A172 (cell line): ENCODE measurements at places on chromosomes 2 and 18.
A peak's percentile ranks its signal among the peaks of the same experiment; 100 is the strongest.

GRCh38 chr2:208040199-208041171, 15.2 kb upstream of the PLEKHM3 start:
- peak; percentile 80 for DNase-seq

DNA sequence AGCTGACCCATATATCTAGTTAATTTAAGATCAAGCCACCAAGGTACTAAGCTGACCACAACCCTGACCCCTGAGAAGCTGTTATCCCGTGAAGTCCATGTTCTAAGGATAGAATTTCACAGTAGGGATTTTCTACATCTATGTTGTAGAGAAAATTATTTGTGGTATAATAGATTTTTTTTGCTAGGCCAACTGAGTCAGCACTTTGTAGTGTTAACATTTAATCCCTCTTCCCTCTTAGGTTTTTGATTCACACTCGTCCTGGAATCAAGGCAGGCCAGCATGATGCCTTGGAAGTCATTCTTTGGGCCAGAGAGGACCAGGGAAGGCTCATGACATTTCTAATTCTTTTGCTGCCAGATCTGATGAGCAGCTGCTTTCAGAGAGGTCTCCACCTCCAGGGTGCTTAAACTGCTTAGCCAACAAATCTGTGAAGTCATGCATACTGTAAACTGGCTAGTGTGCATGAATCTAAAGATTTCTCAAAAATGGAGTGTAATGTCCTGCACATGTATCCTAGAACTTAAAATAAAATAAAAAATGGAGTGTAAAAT, 102.5 kb downstream of the RBM43 start:
- DNase-seq = no peak

- no peak for DNase-seq
These were observed 17.9 kb downstream of the ITGAV start for GRCh38 chr2:186607660-186608324.

DNA sequence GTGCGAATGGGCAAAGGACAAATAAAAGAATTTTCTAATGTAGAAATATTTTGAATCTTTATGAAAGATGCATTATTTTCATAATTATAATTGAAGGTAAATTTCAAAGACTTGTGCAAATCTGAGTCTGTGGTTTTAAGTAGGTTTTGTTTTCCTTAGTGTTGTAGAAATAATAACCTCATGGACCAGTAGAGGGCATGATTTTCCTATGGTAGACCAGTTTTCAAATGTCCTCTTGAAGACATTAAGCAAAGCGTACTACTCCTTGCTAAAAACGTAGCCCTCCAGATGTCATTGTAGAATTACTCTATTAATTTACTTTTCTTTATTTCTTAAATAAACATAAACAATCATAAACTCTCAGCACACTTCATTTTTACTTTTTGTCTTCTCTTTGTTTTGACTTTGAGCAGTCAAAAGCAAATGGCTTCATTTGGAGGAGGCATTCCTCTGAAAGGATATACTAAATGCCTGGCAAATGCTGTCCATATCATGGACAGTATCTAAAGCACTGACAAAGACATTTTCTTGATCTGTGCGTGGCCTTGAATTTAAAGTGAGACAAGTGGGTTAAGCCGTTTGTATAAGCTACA, 85.8 kb upstream of the FAM237A start:
- peak; percentile 59 for DNase-seq

- peak; percentile 95 for DNase-seq
These were observed 42.6 kb upstream of the HPCAL1 start for GRCh38 chr2:10260130-10260529.

GRCh38 chr18:55768255-55768654, 180.3 kb upstream of the TCF4 start:
- peak; percentile 51 for DNase-seq

DNA sequence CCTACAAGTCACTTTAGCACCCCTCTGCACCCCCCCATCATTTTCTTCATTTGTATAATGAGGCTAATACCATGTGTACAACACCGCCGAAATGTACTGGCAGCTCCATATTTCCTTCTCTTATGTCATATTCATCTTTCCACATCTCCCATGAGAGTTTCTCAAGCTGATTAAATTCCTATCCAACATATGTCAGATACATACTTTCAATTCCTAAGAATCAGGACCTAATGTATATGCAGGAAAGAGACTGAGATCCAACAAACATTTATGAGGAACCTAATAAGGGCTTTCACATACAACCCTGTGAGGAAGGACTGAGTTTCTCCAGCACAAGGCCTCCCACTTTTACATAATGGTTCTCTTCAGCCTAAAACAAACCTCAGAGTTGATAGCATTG, 41.9 kb downstream of the PRKD3 start:
- no peak for DNase-seq

DNA sequence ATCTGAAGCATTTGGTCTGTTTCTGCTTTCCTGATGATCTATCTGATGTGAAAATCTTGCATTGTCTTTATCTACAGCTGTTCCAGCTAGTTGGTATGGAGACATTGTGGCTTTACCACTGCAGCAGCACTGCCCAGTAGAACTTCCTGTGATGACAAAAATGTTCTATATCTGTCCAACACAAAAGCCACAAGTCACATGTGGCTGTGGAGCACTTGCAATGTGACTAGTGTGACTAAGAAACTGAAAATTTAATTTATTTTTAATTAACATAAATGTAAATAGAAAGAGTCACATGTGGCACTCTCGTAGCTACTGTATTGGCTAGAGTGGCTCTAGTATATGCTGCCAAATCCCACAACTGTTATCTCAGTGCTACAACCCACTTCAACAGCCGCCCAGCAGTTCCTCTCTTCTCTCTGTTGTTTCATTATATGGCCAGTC, 425.7 kb downstream of the SETBP1 start:
- peak; percentile 51 for DNase-seq

DNA sequence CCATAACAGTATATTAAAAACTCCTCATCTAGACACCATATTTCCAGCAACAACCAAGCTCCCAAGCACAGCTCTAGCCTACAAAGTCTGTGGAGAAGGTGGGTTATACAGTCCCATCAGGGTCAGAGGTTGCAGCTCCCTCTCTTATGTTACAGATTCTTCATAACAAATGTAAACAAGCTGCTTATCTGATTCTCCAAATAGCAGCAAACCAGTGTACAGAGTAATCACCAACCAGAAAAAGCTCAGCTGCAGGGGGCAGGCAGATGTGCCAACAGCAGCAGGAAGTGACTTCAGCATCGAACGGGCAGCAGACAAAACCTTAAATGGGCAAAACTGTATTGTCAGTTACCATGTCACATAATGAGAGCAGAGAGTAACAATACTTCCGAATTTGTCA, 52.9 kb upstream of the NABP1 start:
- DNase-seq = peak; percentile 86

DNA sequence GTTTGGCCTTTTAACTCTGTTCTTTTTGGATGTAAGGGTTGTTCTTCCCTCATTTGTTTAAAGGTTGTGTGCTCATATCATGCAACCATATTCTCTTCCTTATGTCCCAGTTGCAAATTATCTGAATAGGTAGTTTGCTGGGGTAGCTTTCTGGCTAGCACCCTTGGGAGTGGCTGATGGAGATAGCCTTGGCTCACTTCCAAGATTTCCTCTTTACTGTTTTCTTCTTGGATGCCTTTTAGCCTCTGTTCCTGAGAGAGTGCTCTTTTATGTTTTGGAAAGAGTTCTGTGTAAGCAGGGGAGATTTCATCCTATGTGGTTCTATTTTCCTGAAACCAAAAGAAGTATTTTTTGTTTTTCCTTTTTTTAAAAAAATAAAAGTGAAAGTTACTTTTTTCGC, 25.4 kb downstream of the USP14 start:
- peak; percentile 17 for DNase-seq

DNA sequence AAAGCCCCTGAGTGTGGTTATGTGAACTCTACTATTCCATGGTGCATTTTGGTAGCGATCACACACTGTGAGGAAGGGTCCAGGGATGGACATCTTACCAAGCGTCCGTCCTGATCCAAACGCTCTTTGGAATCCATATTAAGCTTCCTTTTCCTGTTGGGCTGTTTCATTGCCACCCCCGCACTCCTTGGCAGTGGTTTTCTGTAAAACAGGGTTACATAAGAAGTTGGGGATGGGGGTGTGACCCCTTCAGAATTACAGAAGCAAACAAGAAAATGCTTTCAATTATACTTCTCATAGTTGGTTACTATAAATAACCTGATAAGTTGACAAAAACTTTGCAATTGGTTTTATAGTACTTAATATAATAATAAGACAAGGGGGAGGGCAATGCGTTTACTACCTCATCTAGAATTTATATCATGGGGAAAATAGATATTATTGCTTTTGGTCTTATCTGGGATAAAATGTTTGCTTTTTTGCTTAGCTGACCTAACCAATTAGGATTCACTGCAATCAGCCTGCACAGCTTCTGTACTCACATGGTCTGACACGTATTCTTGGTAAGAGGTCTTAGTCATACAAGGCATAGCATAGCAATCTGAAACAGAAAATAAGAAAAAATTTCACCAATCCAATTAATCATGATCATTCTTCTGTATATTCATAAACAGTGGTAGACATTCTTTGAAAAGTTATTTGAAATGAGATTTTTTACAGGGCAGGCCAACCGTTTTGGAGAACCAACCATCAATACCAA, 103.1 kb downstream of the L3MBTL4 start:
- no peak for DNase-seq

GRCh38 chr18:67582488-67582887, 66.0 kb upstream of the DSEL start:
- DNase-seq = no peak

- no peak for DNase-seq
These were observed 3.0 kb upstream of the SIX3 start for GRCh38 chr2:44938287-44939105.

DNA sequence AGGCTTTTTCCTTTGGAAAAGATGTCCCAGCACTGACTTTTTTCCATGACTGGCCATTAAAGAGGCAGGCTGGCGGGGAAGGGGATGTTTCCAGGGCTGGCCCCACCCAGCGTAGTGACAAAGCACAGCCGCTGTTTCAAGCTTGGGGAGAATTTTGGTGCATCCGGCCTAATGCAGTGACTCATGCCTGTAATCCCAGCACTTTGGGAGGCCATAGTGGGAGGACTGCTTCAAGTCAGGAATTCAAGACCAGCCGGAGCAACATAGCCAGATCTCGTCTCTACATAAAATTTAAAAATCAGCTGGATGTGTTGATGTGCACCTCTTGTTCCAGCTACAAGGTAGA, 78.0 kb upstream of the SH3BP4 start:
- DNase-seq = peak; percentile 75

- no peak for DNase-seq
These were observed 1322.6 kb downstream of the LRP1B start for GRCh38 chr2:140808211-140808610.

DNA sequence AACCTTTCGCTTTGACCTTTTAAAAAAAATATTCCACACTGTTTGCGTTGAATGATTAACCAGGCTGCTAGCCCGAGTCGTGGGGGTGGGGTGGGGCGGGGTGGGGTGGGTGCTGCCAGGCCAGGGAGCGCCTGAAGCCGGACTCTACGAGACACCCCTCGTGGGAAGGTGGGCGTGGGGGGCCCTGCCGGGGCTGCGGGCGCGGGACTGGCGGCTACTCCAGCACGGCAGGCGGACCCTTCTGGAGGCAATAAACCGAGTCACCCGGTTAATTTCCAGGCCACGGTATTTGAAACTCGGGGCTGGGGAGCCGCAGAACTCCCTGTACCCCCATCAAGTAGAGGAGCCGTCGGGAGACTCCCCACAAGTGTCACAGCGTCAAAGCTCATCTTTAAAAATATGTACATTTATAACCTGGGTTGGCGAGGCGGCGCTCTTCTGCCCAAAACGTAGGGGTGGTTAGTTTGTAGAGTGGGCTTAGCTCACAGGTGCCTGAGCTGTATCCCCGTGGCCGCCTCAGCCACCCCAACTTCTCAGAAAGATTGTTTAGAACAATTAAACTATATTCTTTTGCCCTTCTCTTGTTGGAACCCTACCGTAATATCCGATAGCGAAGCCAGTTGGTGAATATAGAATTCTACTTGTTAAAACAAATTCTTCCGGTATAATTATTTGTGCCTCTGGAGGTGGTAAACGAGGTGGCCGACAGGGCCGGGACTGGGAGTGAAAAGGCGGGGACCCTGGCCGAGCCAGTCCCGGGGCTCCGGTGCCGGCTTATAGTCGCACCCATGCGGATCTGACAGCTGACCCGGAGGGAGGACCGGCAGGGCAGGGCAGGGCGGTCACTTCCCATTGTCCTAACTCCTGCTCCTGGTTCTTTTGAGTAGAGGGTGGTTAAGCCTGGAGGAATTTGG, 1.4 kb downstream of the B3GNT2 start:
- peak; percentile 13 for DNase-seq

DNA sequence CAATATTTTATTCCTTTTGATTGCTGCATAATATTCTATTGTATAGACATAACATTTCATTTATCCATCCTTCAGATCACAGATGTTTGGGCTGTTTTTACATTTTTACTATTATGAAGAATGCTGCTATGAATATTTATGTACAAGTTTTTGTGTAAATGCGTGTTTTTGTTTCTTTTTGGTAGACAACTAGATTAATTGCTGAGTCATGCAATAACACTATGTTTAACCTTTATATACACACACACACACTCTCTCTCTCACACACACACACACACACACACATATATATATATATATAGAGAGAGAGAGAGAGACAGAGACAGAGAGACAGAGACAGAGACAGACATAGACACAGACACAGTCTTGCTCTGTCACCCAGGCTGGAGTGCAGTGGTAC, 926.9 kb downstream of the DCC start:
- no peak for DNase-seq

GRCh38 chr18:8938817-8939216, 163.7 kb upstream of the NDUFV2 start:
- DNase-seq = no peak

DNA sequence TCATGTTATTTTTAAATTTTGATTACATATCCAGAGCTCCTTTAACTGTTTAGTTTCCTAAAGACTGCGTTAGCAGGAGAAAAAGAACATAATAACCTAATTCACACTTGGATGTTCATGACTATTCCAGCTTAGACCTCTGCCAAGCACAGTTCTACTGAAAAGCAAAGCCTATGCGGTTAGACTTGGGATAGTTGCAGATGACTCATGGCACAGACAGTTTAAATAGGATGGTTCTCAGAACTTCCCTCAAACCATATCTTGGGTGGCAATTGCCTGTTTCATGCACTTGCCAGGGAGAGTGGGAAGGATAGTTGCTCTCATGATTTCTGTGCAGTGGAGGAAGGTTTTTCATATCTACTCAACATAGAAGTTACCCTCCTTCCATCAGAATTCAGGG, 149.7 kb upstream of the KLHL29 start:
- peak; percentile 60 for DNase-seq

GRCh38 chr2:235537587-235537986, 43.7 kb downstream of the AGAP1 start:
- no peak for DNase-seq

- peak; percentile 66 for DNase-seq
These were observed 18.7 kb downstream of the C2orf92 start for GRCh38 chr2:97688062-97688827.

DNA sequence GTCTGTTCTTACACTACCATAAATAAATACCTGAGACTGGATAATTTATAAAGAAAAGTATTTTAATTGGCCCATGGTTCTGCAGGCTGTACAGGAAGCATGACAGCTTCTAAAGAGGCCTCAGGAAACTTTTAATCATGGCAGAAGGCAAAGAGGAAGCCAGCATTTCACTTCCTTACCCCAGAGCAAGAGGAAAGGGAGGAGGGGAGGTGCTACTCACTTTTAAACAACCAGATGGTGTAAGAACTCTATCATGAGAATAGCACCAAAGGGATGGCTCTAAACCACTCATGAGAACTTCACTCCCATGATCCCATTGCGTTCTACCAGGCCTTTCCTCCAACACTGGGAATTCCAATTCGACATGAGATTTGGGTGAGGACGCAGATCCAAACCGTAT, 344.4 kb upstream of the SLC39A10 start:
- DNase-seq = no peak

GRCh38 chr18:3248062-3248657, 559 bp downstream of the MYL12A start:
- no peak for DNase-seq

GRCh38 chr2:195572895-195573683, 83.9 kb upstream of the SLC39A10 start:
- DNase-seq = no peak
